ENCODE measurements at places on chromosomes 3 and 15.
A peak's percentile ranks its signal among the peaks of the same experiment; 100 is the strongest.

GRCh38 chr3:187063286-187064121 is 75.8 kb downstream of the RPL39L start:
- peak; percentile 47 for DNase-seq

GRCh38 chr15:65920121-65920520 is 50.8 kb downstream of the RAB11A start:
- DNase-seq = no peak

- DNase-seq = no peak
Measured at GRCh38 chr3:125292015-125292414, 79.5 kb upstream of the SLC12A8 start.

DNA sequence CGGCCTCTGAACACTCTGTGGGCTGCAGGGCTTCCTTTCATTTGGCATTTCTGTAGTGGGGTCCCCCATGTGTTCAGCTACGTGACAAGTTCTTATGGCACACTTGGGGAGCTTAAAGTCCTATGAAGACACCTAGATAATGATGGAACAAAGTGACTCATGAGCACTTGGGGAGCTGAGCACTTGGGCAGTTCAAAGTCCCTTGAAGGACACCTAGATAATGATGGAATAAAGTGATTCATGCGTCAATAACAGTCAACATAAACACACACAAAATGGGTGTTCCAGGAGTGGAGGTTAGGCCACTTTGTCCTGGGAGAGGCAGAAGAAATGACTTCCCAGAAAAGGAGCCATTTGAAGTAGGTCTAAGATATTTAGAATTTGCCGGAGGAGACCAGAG is 66.6 kb downstream of the LDHAL6B start:
- DNase-seq = no peak

DNA sequence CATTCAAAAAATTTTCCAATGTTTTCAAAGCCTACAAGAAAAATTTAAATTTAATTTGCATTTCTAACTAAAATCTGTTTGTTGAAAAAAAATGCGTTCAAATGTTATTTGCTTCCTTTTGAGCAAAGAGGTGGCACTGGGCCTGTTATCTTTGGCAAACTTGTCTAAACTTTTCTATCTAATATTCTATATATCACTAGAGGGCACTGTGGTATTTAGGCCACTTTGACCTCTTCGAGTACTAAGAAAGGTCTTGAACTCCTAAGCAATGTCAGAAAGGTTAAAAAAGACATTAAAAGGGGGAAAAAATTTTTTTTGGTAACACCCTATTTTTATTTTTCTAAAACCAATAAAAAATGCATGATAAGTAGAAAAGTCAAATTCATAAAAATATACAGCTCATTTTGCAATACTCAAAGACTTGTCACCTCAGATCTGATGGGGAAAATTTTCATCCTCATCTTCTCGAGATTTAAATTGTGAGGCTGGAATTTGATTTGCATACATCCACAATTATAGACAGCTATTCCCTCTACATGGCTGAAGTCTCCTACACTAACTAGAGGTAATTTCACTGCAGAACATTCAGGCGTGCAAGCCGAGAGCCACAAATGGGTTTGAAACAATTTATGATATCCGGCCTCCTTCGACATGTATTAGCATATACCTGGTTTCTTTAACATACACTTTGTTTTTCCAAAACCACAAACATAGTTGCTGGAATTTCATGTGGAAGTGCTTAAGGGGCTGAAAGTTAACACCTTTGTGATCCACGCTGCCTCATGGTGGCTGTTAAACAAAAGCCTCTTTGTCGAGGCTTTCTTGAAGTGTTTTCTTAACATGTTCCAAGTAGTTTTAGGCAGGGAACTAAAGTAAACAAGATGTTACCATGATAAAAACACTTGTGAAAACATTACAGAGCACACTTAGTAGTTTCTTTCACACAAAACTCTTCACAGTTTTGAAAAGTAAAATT is 576.4 kb downstream of the FOXP1 start:
- no peak for DNase-seq

- DNase-seq = no peak
Measured at GRCh38 chr3:57757642-57758297, 1.7 kb downstream of the SLMAP start.

- DNase-seq = peak; percentile 71
Measured at GRCh38 chr3:138769616-138770015, 65.1 kb downstream of the PIK3CB start.

GRCh38 chr3:71389911-71390573 is 193.5 kb downstream of the FOXP1 start:
- DNase-seq = no peak

GRCh38 chr3:10360478-10360877 is 39.6 kb upstream of the SEC13 start:
- no peak for DNase-seq

GRCh38 chr3:187741403-187742350 is 3.6 kb downstream of the BCL6 start:
- peak; percentile 94 for DNase-seq

GRCh38 chr3:51622413-51622812 is 48.6 kb upstream of the TEX264 start:
- DNase-seq = no peak

- DNase-seq = peak; percentile 27
Measured at GRCh38 chr3:19885468-19885867, 48.5 kb downstream of the EFHB start.

DNA sequence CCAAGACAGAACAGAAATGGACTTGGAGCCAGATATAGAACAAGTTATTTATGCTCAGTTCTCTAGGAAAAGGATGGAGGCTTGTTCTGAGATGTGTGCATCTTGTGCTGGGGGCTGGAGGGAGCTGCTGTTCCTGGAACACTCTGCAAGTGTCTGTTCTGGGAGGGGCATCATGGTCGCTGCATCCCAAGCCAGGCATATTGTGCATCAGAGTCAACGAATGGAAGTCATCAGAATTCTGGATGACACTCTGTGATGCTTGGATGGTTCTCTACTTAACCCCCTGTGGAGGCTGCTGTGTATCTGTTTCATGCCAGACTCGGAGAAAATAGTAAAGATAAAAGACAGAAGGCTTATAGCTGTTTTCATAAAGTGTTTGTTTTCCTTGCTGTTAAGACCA is 34.7 kb downstream of the RPL22L1 start:
- DNase-seq = no peak

- no peak for DNase-seq
Measured at GRCh38 chr15:68442903-68443302, 10.9 kb upstream of the ITGA11 start.

- DNase-seq = no peak
Measured at GRCh38 chr3:133989936-133990702, 39.6 kb downstream of the SLCO2A1 start.

DNA sequence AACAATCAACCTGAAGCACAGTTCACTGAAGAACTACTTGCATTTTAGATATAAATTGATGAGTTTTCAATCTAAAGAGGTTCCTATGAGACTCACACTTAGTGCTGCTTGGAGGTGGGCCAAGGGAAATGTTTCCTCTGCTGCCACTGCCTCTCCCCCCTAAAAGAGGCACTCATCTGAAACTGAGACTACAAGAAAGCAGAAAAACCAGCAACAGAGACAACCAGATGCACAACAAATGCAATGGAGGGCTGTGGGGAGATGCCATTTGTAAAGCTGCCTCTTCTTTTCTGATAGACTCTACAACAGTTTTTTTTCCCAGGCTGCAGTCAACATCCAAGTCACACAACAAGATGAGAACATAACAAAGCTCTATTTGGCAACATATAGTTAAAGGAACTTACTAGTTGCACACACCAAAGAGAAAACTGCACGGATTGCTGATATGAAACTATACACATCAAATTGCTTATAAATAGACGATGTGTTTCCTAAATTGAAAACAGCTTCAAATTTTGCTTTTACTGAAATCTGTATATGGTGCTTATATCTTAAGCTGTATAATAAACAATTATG is 11.0 kb downstream of the TSPAN3 start:
- no peak for DNase-seq

GRCh38 chr15:59539799-59540198 is 71.8 kb upstream of the GCNT3 start:
- DNase-seq = no peak

DNA sequence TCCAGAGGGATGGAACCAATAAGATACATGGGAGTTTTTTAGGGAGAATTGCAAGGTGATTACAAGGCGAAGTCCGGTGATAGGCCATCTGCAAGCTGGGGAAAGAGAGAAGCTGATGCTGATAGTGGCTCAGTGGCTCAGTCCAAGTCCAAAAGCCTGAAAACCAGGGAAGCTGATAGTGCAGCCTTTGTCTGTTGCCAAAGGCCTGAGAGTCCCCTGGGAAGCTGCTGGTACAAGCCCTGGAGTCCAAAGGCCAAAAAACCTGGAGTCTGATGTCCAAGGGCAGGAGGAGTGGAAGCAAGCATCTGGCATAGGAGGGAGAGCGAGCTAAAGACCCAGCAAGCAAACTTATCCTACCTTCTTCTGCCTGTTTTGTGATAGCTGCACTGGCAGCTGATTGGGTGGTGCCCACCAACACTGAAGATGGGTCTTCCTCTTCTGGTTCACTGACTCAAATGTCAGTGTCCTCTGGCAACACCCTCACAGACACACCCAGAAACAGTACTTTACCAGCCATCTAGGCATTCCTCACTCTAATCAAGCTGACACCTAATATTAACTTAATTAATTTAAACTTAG is 16.7 kb downstream of the TFG start:
- DNase-seq = no peak

DNA sequence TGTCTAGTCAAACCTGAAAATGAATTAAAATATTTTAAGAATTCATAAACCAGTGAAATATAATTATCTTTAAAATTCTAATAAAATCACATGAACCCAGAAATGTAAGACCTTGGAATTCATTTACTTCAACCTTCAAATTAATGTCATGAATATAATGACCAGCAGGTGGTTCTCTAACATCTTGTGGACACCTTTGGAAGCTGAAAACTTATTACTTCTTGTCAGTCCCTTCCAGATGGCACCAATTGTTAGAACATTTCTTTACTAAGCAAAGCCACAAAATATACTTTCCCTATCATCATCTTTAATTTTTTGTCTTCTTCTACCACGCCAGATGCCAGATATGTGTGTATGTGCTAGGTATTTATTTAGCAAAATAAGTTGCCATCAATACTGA is 240.0 kb downstream of the MBNL1 start:
- DNase-seq = peak; percentile 5

DNA sequence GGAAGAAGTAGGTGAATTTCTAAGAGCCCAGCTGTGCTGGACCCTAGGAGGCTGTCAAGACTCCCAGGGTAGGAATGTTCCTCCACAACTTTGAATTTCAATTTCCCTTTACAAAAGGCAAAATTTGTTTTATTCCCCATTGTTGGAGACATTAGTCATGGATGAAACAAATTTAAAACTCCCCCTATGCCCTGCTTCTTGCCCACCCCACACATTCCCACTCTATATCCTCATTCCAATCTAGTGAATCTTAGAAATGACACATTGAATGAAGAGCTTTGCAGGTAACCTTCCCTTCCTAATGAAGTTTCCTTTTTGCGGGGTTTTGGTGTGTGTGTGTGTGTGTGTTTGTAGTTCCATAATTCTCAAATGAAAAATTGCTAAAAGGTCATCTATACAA is 72.6 kb downstream of the CCNL1 start:
- DNase-seq = no peak

GRCh38 chr3:10688126-10688525 is 127.9 kb upstream of the SLC6A11 start:
- no peak for DNase-seq

DNA sequence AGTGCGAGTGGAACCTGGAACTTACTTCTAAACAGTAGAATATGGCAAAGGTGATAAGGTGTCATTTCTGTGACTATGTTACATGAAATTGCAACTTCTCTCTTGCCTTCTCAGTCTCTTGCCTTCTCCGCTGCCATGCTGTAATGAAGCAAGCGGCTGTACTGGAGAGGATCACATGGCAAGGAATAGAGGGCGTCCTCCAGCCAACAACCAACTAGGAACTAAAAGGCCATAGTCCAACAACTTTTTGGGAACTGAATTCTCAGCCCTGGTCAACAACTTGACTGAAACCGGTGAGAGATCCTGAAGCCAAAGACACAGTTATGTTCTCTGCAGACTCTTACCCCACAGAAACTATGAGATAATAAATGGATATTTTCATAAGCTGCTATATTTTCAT is 143.5 kb downstream of the P3H2 start:
- DNase-seq = no peak

- DNase-seq = no peak
Measured at GRCh38 chr3:125132815-125133214, 77.0 kb upstream of the HEG1 start.

DNA sequence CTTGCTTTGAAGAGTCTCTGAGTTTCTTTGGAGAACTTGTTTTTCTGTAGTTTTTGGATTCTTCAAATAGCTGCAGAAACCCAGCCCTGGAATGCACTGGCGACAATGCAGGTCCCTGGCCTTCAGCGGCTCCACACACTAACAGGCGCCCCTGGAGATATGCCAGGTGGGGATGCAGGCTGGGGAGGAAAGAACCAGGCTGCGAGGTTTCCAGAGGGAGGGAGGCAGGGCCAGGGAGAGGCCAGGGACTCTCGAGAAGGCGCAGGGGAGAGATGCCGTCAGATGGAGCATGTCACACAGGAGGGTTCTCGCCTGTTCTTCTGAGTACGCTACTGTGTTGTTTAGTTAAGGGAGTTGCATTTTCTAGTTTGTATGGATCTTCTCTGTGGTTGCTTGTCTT is 283.1 kb downstream of the GABRG3 start:
- no peak for DNase-seq

DNA sequence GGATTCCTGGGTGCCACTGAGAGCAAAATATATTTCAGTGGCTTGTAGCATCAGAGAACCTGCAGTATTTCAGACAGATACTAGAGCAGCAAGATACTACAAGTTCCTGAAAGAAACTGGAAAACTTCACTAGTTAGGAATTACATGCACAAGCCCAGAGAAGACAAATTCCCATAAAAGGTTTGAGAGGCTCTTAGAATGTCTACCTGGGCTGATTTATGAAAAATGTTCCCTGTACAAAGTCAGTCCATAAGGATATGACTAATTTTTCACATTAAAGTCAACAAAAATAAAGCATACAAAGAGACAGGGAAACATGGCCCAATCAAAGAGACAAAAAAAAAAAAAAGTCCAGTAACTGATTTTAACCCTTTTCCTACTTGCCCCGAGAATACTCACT is 302.6 kb downstream of the POLQ start:
- DNase-seq = no peak

DNA sequence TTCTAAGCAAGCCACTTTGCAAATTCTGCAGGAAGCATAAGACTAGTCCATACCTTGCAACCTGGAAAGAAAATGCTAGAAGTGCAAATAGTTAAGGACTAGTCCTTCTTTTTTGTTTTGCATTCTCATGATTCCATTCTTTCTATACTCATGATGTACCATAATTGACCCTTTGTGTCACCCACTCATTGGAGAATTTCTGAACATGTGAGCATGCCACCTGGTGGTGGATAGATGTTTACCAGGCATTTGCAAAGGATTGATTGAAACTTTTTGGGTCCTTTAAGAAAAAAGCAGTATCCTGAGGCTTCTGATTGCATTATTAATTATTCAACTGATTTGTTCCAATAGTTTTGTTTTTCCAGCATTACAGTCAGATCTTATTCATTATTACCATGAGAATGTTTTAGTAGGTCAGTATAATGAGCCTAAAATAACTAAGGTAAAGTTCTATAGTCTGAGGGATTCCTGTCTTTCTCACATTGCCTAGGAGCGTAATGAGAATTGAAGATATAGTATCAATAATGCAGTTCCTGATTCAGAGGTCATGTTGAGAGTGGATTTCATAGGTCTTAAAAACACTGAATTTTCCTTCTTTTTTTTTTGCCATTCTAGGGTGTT is 20.2 kb upstream of the DIPK2A start:
- no peak for DNase-seq

GRCh38 chr15:98402486-98402885 is 245.9 kb upstream of the IGF1R start:
- DNase-seq = no peak

- DNase-seq = no peak
Measured at GRCh38 chr15:90412356-90413194, 24.5 kb downstream of the IQGAP1 start.

GRCh38 chr15:42499858-42500609 is 4.6 kb downstream of the SNAP23 start:
- no peak for DNase-seq
